Kasumi-1 (cell line): ENCODE measurements at places on chromosomes 7 and 10.
A peak's percentile ranks its signal among the peaks of the same experiment; 100 is the strongest.

- DNase-seq: peak; percentile 10
Observed at GRCh38 chr10:31272841-31273240, 46.2 kb upstream of the ZEB1 start.

- DNase-seq: no peak
Observed at GRCh38 chr10:131700032-131700431, 200.8 kb upstream of the PPP2R2D start.

DNA sequence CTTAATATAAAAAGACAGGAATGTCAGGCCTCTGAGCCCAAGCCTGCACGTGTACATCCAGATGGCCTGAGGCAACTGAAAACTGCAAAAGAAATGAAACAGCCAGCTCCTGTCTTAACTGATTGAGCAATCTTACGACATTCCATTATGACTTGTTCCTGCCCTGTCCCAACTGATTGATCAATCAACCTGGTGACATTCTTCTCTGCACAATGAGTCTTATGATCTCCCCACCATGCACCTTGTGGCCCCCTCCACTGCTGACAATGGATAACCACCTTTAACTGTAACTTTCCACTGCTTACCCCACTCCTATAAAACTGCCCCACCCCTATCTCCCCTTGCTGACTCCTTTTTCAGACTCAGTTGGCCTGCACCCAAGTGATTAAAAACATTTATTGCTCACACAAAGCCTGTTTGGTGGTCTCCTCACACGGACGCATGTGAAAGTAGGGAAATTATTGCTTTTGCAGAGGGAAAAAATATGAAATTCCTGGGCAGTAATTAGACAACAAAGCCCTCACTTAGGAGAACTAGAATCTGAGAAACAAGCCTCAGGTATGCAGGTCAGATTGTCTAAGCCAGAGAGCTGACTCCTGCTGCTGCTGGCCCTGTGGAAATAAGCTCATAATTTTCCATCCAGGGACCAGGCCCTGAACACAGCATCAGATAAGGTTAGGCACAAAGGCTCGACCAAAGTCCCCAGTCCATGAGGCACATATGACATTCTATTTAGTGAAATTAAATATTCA, 5.3 kb downstream of the CYP3A7 start:
- no peak for DNase-seq

DNA sequence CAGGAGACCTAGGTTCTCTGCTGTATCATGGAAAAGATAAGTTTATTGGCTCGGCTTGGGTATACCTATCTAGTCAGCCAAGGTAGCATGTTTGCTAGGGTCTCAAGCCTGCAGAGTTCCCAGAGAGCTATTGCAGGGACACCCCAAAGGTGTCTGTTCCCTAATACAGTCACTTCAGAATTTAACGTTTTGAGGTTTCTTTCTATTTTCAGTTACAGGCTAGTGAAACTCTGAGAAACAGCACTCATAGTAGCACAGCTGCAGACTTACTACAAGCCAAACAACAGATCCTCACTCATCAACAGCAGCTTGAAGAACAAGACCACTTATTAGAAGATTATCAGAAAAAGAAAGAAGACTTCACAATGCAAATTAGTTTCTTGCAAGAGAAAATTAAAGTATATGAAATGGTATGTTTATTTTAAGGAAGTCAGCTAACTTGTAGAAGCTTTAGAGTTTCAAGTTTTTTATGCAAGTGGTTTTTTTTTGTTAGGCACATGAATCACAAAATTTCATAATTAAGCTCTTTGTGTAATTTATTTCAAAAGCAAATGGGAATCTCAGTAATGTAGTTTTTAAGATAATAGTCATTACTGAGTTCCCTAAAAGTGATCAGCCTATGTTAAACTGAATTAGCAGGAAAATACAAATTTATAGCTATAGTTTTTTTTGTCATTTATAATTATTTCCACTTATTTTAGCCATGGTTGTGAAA, 54.9 kb downstream of the AKAP9 start:
- no peak for DNase-seq

DNA sequence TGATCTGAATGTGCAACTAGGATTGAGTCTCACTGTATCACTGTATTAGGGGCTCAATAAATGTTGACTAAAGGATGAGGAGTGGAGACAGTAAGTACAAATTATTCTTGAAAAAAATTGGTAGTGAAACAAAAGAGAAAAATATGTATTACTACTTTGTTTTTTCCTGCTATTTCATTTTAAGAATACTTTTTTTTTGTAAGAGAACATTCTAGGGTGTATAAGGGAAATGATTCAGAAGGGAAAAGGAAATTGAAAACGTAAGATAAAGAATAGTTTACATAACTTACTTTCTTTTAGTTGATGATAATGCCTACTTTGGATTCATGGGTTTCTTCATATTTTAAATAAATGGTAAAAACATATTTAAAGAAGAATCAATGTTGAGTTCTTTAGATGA, 9.6 kb downstream of the CAPZA2 start:
- DNase-seq: no peak

- DNase-seq: no peak
Observed at GRCh38 chr7:87456247-87456646, 19.2 kb downstream of the ABCB4 start.

- DNase-seq: no peak
Observed at GRCh38 chr7:110835849-110836248, 255.1 kb upstream of the LRRN3 start.

- DNase-seq: no peak
Observed at GRCh38 chr10:90614631-90615030, 243.2 kb downstream of the HTR7 start.

DNA sequence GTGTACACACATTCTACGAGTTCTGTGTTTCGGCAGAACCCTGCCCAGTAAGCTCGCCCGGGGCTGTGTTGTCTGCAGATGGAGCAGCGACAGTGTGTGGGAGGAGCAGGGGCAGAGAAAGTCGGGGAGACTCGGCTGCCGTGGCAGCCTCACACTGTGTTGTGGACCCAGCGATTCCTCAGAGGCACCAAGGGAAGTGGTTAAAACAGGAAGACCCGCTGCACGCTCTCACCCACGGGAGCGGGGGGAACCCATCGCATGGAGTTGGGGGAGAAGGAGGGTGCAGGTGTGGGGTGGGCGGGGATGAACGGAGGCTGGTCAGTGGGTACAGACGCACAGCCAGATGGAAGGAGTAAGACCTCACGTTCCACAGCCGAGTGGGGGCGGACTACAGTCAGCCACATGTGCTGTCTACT, 250.2 kb downstream of the ELFN1 start:
- DNase-seq: peak; percentile 34

GRCh38 chr10:71218651-71219050, 6.3 kb downstream of the UNC5B start:
- DNase-seq: no peak

- DNase-seq: no peak
Observed at GRCh38 chr7:3244241-3244814, 56.7 kb upstream of the SDK1 start.

- no peak for DNase-seq
Observed at GRCh38 chr7:151810441-151811232, 66.3 kb downstream of the PRKAG2 start.

GRCh38 chr10:101062232-101063049, 652 bp downstream of the KAZALD1 start:
- peak; percentile 42 for DNase-seq

- DNase-seq: no peak
Observed at GRCh38 chr10:124244256-124244877, 151.0 kb upstream of the CHST15 start.

DNA sequence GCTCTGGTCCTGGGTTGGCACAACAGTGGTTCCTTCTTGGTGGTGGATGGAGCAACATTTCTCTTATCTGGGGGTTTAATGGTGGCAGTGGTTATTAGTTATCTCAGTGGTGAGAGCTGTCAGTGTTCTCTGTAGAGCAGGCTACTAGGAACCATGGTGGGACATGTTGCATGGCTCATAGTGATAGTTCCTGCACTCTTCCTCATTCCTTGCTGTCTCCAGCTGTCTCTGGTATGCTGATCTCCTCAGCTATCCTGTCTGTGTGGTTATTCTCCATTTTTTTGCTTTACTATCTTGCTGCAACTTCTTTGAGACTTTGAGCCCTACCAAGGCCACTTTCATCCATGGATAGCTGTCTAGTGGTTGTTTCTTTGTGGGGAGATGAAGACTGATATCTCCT, 44.0 kb downstream of the CCDC7 start:
- no peak for DNase-seq

GRCh38 chr10:104334965-104335650, 3.2 kb downstream of the ITPRIP start:
- DNase-seq: no peak

DNA sequence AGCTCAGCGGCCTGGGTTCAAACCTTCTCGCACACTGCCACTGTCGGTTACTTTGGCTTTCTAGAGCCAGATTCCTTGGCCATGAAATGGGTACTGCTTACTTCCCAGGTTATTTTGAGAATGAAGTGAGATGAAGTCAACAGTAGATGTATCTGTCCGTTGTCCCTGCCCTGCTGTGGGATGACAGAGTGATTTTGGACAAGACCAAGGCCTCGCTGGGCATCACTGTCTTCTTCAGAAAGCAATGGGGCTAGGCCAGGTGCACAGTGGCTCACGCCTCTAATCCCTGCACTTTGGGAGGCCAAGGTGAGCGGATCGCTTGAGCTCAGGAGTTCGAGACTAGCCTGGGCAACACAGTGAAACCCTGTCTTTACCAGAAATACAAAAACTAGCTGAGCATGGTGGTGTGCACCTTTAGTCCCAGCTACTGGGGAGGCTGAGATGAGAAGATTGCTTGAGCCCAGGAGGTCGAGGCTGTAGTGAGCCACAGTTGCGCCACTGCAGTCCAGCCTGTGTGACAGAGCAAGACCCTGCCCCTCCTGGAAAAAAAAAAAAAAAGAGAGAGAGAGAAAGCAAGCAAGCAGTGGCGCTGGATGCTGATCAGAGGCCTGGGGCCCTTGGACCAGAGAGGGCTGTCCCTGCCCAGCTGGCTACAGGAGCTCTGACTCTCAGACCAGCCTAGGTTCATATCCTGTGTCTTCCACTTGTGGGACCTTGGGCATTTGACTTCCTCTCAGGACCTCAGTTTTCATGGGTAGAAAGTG, 25.8 kb downstream of the ZMIZ1 start:
- peak; percentile 58 for DNase-seq

DNA sequence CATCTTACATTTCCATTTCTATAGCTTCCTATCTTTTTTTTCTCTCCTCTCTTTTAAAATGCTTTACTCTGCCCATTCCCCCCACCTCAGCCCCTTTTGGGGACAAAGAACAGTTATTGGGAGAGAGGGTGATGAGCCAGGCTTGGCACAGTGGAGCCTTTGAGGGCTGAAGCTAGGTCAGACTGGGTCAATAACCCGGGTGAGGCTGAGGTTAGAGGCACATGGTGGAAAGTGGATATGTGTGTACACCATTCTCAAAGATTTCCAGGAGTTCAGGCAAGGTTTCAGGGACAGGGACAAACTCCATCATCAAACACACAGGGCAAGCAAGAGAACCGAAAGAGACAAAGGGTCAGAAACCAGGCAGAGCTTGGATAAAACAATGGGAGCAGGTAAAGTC, 11.5 kb downstream of the ABCB4 start:
- DNase-seq: no peak

DNA sequence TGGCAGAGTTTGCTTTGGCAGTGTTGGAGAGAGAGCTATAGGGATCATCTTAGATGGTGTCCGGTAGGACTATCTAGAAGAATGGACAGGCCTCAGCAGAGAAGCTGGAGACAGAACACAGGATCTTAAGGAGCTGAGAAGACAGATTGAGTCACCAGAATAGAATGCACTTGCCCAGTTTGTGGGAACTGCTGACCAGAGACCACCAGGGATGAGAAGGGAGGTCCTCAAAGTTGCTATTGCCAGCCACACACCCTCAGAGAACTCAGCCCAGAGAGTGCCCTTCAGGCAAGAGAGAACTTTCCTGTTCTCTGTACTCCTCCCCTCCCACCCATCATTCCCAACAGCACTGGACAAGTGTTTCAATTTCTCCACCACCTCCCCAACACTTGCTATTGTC, 25.3 kb upstream of the GALNT11 start:
- no peak for DNase-seq

DNA sequence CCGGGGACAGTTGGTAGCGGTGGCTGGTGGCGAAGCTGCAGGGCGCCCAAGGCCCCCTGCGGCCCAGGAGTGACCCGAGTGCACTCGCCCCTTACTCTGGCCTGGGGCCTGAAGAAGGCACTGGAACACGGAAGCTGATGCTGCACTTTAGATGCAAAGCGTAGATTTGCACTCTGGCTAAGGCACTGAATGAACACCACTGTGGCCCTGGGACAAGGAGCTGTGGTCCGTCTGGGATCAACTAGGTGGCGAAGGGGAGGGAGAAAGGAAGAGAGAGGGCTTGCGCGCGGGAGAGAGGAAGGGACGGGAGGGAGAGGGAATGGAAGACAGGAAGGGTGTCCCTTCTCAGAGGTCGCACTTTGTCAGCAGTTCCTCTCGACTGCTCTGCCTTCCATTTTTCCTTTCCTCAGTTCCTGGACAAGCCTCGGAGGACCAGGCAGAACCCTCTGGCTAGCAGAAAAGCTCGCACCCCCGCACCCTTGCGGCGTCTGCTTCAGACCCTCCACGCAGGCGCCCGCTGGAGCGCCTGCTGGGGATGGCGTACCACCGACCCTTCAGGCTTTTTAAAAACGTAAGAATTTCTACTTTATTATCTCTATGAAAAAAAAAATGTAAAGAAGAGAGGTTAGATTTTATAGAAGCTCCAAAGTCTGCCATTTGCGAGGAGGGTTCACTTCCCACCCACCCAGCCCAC, 1.2 kb downstream of the FERD3L start:
- DNase-seq: no peak

DNA sequence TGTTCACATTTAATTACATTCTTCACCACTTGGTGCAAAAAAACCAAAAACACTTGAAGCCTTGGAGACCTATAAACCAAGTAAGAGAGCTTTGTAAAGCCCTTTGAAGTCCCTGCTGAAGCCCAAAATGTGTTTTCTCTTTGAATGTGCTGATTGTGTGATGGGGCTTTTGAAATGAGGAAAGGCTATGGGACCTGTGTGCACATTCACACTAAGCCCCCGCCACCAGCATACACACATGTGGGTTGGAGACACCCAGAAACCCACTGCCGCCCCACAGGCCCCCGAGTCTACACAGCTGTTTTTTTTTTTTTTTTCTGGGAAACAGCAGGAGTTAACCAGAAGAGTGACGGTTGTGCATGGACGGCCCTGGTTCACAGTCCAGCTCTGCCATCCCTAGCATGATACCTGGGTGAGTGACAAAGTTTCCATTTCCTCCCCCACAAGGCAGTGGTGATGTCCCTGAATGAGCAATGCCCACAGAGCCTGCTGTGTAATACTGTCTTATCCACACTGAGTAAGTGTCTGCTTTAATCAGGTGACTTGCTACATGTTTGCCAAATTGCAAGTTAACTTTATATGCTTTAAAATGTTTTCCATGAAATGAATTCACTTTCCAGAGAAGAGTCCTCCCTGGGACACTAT, 154.6 kb upstream of the GDF10 start:
- DNase-seq: no peak

DNA sequence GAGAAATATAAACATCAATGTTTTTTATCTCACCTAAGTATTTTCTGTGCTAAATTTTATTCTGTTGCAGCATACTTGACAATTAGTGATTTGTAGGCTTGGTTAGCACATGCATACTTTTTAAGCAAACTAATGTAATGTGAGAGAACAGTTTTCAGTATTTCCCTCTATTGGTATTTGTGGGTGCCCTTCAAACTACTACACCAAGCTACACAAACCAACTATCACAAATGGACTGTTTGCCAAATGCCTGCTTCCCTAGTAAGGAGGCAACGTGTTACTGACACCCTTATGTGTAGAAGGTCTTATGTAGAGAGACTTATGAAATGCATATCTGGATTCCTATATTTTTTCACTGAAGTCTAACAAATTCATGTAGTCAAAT, 98.4 kb upstream of the FZD1 start:
- no peak for DNase-seq
